ENCODE measurements at places on chromosomes 2 and 18. TPM values are rescaled to one million over a fixed set of nuclear protein-coding genes. Genes with fewer than 3 reads are reported as not detected.

COLEC11 gene
- not detected for total RNA-seq

DSG2 gene
- not detected for total RNA-seq

GRCh38 chr2:176561706-176562105 lies 292.5 kb downstream of the MTX2 start:
- DNase-seq: no peak
- no peak overlapping the region for H3K27ac ChIP-seq
- H3K27me3 ChIP-seq: no peaks in the 10 kb centered on the region
- no peak overlapping the region for H3K4me3 ChIP-seq
- no peaks in the 10 kb centered on the region for H3K36me3 ChIP-seq

DNA sequence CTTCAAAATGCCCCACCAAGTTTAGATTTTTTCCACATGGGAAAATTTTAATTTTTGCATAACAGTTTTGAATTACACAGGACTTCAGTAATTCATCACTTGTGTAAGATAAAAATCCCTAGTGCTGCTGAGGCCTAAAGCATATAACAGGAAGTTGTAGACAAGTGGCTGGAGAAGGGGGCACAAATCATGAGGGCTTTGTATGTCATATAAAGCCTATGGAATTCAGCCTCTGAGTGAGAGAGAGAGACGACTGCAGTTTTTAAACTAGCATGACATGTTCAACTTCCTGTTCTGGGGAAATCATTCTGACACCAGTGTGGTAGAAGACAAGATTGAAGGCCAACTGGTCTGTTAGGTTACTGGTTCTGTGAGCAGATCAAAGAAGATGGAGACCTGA lies 187.3 kb upstream of the CHST9 start:
- no peaks in the 10 kb centered on the region for H3K4me1 ChIP-seq
- no peak overlapping the region for H3K4me3 ChIP-seq
- no peaks in the 10 kb centered on the region for H3K27me3 ChIP-seq
- no peaks in the 10 kb centered on the region for H3K36me3 ChIP-seq
- H3K27ac ChIP-seq: no peak overlapping the region
- no peak for DNase-seq

DNA sequence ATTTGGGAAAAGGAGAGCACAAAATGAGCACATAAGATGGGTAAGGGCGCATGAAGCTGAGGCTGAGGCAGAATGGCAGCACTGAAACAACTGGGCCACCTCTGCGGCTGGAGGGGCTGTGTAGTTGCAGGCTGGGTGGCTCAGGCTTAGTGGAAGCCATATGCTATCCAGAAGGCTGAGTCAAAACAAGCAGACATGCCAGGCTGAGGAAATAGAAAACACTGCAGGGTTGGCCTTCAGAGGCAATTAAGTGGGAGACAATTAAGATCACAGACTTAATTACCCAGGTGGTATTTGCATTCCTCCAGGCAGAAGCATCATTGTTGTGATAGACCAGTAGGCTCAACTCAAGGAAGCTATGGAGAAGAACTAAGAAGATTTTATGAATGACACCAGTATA lies 11.4 kb upstream of the XPO1 start:
- H3K4me1 ChIP-seq: no peaks in the 10 kb centered on the region
- H3K27ac ChIP-seq: no peak overlapping the region
- no peak for DNase-seq
- no peaks in the 10 kb centered on the region for H3K36me3 ChIP-seq
- H3K4me3 ChIP-seq: no peak overlapping the region

DNA sequence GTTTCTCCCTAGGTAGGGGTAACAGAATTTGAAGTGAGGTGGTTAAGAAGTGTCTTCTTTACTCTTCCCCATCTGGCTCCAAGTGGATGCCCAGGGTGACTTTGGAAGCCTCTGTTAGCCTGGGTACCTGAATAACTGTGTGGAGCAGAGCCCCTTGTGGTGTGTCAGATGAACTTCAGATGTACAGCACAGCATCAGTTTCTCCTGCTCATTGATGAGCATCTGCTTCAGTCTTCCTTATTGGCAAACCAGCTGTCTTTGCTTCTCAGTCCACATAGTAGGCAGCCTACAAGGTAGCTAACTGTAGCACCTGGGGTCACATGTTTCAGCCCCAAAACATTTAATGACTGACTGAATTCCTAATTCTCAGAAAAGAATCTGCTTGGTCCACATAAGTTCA lies 56.2 kb upstream of the ATP8B1 start:
- no peaks in the 10 kb centered on the region for H3K36me3 ChIP-seq
- H3K27ac ChIP-seq: no peak overlapping the region
- 0 out of 2 replicates have a peak, but pooled peaks cover 2% of the 10 kb centered on the region for H3K27me3 ChIP-seq
- peak; percentile 73 for DNase-seq
- H3K4me3 ChIP-seq: no peak overlapping the region
- no peaks in the 10 kb centered on the region for H3K4me1 ChIP-seq

GRCh38 chr2:81513328-81513727 lies 1208.8 kb upstream of the LRRTM1 start:
- H3K4me3 ChIP-seq: no peak overlapping the region

DNA sequence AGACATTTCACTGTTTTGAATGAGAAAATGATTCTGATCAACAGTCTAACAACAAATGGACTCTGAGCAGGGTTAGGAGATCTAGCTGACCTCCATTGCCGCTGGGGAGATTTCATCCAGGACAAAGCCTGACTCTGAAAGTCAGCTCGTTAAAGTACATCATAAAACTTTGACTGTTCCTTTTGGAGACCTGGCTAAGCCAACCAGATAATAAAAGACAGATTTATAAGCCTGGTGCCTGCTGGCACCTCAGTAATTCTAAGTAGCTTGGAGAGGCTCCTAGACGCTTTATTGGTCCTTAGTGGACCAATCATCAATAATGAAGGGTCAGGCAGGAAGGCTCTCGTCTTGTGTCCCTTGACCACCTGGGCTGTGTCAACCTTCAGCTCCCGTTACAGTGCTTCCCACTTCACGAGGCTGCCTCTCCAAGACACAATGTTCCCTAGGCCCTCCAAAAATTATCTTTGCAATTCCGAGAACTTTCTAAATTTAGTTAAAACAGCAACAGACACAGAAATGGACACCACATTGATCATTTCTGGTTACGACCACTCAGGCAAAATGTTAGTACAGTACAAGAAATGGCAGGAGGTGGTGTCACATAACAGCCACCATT lies 47.9 kb upstream of the PMAIP1 start:
- H3K36me3 ChIP-seq: no peaks in the 10 kb centered on the region
- no peaks in the 10 kb centered on the region for H3K27me3 ChIP-seq
- H3K4me3 ChIP-seq: no peak overlapping the region

DNA sequence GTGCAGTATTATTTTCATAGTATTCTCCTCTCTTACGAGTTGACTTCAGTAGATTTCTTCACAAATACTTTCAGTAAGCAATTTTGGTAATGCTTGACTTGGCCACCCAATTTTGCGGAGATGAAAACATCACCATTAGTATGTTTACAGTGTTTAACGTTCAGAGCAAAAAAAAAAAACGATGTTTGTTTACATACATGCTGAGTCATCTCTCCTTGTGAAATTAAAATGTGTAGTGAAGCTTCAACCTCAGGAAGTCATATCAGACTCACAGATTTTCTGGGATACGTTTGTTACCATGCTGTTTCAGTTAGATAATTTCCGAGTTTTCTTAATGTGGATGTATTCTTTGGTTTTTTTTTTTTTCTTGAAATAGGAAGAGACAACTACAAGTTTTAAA lies 100.1 kb downstream of the CTNNA2 start:
- no peaks in the 10 kb centered on the region for H3K4me1 ChIP-seq
- H3K27me3 ChIP-seq: no peaks in the 10 kb centered on the region
- no peak overlapping the region for H3K27ac ChIP-seq
- no peaks in the 10 kb centered on the region for H3K36me3 ChIP-seq
- no peak overlapping the region for H3K4me3 ChIP-seq

GRCh38 chr2:119415630-119416029 lies 16.0 kb upstream of the TMEM37 start:
- H3K27ac ChIP-seq: no peak overlapping the region
- no peak overlapping the region for H3K4me3 ChIP-seq
- H3K27me3 ChIP-seq: 0 out of 2 replicates have a peak, but pooled peaks cover 2% of the 10 kb centered on the region
- no peak for DNase-seq
- H3K4me1 ChIP-seq: peaks cover 17% of the 10 kb centered on the region
